NCI-H146 (cell line): ENCODE measurements at places on chromosomes 11 and 22.
A peak's percentile ranks its signal among the peaks of the same experiment; 100 is the strongest.

DNA sequence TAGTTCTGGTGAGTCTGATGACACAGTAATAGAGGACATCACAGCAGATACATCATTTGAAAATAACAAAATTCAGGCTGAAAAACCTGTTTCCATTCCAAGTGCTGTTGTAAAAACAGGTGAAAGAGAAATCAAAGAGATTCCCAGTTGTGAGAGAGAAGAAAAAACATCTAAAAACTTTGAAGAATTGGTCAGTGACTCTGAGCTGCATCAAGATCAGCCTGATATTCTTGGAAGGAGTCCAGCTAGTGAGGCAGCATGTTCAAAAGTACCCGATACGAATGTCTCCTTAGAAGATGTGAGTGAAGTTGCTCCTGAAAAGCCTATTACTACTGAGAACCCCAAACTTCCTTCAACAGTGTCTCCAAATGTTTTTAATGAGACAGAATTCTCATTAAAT lies 38.7 kb downstream of the RTN3 start:
- no peak for DNase-seq

GRCh38 chr11:27002838-27003237 lies 8.9 kb downstream of the FIBIN start:
- no peak for DNase-seq

DNA sequence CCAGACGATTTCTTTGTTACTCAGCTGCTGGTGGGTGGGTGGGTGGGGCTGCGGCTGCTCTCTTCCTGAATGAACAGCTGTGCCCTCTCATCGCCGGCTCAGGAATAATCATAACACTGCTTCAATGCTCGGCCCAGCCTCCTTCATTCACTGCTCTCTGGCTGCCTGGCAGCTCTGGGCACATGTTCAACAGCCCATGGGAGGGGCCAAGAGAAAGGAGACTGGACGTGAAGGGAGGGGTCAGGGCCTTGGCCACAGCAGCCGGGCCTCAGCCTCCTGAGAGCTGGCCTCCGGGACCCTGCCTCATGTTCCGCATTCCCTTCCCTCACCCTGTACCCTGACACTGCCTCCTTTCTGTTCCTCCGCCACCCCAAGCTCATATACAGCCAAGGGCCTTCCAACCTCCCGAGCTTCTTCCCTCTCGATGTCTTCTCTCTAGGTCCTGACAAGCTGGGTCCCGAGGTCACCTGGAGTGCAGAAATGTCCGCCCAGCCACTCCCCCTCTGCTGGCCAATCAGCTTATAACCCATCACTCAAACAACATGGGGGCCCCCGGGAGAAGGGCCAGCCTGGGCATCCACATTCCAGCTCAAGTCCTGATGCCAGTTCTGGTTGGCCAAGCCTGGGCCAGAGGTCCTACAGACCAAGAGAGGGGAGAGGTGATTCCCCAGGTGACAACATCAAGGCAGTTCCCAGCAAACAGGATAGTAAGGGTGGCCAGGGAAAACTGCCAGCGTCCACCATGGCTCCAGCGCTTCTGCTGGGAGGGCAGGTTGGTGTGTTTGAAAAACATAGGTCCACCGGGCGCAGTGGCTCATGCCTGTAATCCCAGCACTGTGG lies 3.2 kb upstream of the CSDC2 start:
- no peak for DNase-seq

GRCh38 chr22:36753120-36753802 lies 22.7 kb downstream of the IFT27 start:
- no peak for DNase-seq

- DNase-seq, result no peak
These were observed 22.4 kb upstream of the RDX start for GRCh38 chr11:110318638-110319404.

- no peak for DNase-seq
These were observed 238.1 kb upstream of the TENM4 start for GRCh38 chr11:79678780-79679452.

GRCh38 chr11:20501971-20502370 lies 97.4 kb upstream of the SLC6A5 start:
- DNase-seq, result no peak

GRCh38 chr11:40328890-40329614 lies 1130.4 kb downstream of the LRRC4C start:
- no peak for DNase-seq

- no peak for DNase-seq
These were observed 60.2 kb upstream of the SORL1 start for GRCh38 chr11:121391914-121392313.

DNA sequence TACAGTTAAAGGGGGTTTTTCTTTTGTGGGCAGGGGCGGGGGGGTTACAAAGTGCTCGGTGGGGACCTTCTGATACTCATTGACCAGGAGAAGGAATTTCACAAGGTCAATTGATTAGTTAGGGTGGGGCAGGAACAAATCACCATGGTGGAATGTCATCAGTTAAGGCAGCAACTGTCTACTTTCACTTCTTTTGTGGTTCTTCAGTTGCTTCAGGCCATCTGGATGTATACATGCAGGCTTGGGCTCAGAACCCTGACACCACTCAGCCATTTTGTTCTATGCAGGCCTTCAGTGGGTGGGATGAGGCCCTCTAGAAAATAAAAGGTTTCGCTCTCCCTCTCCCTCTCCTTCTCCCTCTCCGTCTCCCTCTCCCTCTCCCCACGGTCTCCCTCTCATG lies 29.6 kb downstream of the TSPAN32 start:
- DNase-seq, result no peak

DNA sequence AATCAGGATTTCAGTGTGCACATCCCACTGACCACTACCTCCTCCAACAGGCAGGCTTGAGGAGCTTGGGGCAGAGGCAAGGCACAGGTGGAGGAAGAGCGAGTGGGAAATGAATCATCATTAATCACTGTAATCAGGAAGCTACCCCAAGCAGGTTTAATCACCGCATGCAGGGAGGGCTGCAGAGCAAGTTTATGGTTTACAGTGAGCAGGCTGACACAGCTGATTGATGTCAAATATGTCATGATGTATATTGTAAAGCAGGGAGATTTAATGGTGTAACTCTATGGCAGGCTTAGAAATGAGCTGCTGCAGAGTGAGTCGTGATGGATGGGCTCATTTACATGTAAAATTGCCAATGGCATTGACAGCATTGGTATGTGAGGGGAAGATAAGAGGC lies 441.0 kb downstream of the NTM start:
- DNase-seq, result no peak

DNA sequence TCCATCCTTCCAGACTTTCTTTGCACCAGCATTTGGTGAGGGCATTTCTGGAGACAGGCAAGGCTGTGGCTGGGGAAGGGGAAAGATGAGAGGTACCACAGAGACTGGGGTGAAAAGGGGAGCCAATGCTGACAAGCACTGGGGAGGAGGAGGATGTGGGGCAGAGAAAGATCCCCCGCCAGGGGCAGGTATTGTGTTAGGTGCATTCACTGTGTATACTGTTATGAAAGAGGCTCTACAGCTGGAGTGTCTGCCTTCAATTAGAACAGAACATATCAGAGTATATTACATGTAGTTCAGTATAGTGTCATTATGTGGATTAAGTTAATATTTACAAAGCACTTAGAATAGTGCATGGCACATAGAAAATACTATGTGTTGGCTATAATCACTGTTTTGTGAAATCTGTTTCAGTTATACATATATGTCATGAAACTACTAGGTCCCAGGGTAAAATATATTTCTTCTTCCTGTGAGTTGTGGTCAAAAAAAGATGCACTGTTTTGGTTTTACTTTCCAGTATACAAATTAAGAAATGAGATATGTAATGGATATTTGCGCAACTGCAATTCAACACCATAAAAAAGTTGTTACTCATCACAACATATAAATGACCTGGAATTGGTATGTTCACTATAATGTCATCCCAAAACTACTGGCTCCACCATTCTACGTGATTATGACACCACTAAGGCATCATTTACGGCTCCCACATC lies 8.4 kb downstream of the MSANTD2 start:
- DNase-seq, result no peak

GRCh38 chr11:104402812-104403521 lies 239.0 kb upstream of the PDGFD start:
- no peak for DNase-seq

DNA sequence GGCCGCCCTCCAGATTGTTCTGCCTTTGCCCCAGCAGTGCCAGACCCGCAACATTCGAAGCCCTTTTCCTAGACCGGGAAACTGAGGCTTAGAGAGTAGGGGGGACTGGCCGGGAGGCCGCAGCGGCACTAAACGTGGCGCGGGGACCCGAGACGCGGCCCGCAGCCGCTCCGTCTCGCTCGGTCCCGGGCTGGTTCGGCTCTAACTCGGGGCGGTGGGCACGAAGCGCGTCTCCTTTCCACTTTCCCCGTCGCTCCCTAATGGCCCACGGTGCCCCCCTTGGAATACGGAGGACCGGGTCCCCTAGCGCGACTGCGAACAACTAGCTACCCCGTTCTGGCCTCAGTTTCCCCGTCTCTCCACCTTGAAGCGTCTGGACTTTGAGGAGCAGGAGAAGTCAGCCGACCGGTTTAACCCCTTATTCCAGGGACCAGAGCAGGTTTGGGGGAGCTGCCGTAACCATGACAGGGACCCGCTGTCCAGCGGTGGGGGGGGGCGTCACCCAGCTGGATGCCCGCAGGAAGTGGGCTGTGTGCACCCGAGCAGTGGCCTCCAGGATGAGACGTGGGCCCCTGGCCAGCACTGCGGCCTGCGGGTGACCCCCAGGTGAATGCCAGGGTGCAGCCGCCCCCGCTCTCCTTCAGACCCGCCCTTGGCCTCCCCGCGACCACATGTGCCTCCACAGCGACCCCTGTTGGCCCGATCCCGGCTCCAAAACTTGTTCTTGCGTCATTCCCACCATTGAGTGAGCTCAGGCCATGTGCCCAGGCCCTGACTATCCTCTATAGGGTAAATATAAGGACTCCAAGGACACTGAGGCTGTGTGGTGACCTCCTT lies 1.1 kb downstream of the CDC42EP1 start:
- DNase-seq, result peak; percentile 15

- no peak for DNase-seq
These were observed 423.7 kb downstream of the BRD1 start for GRCh38 chr22:49404020-49404419.

DNA sequence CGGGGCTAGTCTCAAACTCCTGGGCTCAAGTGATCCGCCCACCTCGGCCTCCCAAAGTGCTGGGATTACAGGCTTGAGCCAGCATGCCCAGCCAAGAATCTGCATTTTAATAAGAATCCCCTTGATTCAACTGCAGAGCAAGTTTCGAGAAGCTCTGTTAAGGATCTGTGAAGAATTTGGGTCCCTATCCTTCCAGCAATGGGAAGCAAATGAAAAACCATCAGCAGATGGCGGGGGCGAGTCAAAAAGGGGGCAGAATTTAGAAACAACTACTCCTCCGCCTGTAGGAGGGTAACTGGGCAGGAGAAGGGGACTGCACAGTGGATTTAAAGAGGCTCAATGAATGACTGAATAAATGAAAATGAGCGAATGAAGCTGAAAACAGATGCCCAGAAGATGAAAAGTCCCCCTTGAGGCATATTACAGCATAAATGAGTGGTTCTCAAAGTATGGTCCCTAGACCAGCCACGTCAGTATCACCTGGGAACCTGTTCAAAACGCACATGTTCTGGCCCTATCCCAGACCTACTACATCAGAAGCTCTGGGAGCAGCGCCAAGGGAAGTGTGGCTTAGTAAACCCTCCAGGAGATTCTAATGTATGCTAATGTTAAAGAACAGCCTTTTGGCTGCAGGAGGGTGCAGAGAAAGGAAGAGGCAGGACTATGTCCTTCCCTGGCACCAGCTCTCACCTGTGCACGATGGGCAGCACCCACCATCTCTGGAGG lies 15.0 kb downstream of the VWCE start:
- no peak for DNase-seq

- no peak for DNase-seq
These were observed 1178.6 kb downstream of the BRD1 start for GRCh38 chr22:48649031-48649430.

- DNase-seq, result no peak
These were observed 11.6 kb downstream of the DDX17 start for GRCh38 chr22:38494498-38494897.

DNA sequence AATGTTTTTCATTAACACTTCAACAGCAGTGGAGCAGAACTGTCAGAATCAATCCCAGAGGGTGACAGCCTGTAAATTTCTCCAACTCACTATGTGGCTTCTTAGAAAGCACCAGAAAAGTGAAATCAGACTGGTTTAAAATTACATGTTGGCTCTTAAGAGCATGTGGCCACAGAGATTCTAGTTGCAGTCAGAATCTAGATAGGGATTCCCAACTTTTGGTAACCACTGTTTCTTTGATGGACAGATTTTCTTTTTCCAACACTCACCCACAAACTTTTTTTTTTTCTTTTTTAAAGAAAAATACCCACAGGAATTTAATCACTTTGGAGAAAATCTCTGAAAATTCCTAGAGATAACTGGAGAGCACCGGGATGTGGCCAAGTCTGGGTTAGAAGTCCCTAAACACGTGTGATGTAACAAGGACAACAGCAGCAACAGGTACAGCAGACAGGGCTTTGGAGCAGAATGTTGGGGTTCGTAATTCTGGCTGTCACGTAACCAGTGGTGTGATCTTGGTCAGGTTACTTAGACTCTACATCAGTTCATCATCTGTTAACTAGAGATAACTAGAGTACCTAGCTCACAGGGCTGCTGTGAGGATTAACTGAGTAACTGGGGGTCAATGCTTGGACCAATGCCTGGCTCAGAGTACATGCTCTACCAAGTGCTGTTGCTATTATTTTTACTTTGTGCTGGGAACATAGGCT lies 100.1 kb downstream of the NAT10 start:
- no peak for DNase-seq

- DNase-seq, result no peak
These were observed 2.2 kb downstream of the TANGO2 start for GRCh38 chr22:20022978-20023613.

- no peak for DNase-seq
These were observed 50.8 kb downstream of the PISD start for GRCh38 chr22:31611061-31611760.

- no peak for DNase-seq
These were observed 92.4 kb upstream of the BID start for GRCh38 chr22:17866621-17867020.
